ENCODE measurements at places on chromosomes 2 and 18.

DNA sequence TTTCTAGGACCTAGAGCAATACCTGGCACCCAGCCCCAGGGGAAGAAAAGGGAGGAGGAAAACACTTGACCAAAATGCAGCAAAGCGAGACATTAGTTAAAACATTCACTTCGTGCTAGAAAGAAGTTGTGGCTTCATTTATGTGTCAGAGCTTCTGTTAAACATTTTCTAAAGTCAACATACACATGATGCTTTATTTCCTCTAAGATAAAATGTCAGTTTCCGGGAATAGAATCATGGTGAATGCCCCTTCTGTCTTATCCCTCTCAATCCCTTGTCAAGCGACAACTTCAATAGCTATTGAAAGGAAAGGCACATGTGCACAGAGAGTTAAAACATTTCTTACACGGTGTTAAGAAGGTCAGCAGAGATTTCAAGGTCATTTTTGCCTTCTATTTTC is 404.6 kb upstream of the CWC22 start:
- no peak for DNase-seq

GRCh38 chr18:26468931-26469340 is 79.4 kb downstream of the KCTD1 start:
- DNase-seq: no peak

GRCh38 chr2:169509298-169509885 is at the start of gene KLHL41:
Gene KLHL41 (plus strand): TSS chr2:169509702. CDS start chr2:169509779, 77 bp downstream.
- DNase-seq: peak; percentile 47

DNA sequence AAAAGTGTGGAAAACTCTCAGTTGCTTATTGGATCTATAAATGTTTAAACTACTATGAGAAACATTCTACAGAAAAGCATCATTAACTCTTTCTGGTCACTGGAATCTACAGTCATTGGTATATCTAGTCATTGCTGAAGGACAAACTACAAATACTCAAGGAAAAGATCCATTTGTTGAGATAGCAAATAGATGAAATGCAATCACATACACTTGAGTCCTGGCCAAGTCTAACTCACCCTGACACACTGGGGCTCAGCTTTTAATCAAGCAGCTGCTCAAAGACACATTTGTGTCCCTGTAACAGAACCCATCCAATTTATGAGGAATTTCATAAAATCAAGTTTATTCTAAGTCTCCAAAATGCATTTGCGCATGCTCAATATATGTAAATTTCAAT is 68.7 kb downstream of the CDH2 start:
- no peak for DNase-seq

DNA sequence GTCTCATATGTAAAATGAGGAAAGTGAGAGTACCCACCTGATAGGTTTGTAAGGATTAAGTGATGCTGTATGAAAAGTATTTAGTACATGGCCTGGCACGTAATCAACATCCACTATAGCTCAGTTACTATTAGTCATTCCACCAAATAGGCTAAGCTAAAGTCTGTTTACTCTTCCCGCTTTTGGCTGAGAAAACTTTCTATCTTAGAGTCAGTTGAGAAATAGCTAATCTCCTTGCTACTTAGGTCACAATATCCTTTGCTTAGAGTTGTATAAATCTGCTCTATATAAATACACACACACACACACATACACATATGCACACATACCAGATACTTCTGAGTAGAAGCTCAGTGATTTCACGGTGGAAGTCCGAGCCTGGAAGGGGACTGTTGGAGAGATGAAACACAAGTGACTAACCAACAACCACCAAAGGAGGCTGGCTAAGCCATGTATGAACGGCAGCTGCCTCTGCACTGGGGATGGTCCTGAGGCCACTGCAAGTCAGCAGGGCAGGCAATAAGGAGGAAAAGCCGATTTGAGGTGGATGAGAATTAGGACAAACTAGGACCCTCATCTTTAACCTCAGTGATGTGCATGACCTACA is 104.6 kb upstream of the EPHA4 start:
- DNase-seq: no peak

- DNase-seq: no peak
Observed at GRCh38 chr18:78601349-78601748, 378.3 kb upstream of the SALL3 start.

- DNase-seq: no peak
Observed at GRCh38 chr2:59112258-59112657, 871.1 kb upstream of the FANCL start.

DNA sequence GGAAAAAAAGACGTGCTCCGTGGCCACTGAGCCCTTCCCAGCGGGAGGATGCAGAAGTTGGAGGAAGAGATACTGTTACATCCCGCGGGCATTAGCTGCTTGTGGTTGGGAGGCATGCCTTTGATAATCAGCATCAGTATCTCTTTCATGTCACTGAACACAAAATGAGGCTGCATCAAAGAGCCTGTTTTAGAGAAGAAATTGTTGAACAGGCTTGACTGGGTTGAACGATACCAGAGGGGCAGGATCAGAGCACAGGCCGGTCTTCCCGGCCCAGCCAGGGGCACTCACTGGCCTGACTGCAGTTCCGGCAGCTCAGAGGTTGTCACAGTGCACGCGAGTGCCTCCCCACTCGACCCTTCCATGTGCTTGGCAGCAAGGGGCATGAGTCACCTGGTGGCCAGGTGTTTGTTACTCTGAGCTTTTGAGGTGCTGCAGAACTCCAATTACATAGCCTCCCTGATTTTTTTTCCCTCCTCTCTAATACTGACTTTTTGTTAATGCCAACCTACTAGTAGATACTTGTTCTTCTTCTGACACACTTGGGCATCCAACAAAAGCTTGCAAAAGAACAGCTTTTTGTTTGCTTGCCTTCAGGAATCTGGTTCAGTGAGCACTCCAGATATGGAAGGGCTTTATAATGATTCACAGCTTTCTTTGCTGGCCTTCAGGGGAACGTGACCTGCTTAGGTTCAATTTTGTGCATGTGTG is 121.6 kb downstream of the VAPA start:
- DNase-seq: no peak

DNA sequence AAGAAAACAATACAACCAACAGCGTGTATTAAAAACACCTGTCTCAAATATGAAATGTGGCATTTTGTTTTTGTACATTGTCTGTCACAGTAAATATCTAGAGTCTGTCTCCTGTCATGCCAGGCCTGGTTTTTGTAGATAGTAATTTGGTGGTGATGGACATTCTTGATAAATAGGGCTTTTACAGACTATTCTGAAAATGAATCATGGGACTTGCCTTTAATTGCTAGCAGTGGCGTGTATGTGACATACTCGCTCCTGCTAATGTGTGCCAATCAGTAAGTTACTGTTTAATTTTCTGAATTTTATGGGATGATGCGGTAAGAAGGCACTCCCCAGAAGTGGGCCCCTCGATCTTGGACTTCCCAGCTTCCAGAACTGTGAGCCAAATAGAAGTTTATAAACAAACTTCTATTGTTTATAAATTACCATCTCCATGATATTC is 83.7 kb downstream of the TANC1 start:
- DNase-seq: no peak

DNA sequence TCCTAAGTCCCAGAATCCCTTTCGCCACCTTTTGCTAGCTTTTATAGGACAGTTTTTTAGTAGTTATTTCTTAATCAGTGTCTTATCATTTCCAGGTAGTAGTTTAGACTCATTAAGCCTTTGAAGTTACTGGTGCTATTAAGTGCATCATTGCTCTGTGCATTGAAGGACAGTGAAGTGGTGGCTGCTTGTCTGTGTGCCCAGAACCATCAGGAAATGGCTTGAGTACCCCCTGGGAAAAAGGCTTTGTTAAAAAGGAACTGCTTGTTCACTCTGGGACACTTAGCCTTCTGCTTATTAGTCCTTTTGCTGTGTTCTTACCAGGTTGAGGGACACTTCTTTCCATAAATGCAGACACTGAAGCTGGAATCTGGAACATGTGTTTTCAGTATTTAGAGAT is 30.0 kb downstream of the DTNA start:
- no peak for DNase-seq

Measured in skeletal muscle cell (primary cell).